ENCODE measurements at places on chromosomes 4 and X.

GRCh38 chrX:118222421-118222820 is 105.8 kb upstream of the KLHL13 start:
- no peak for DNase-seq

DNA sequence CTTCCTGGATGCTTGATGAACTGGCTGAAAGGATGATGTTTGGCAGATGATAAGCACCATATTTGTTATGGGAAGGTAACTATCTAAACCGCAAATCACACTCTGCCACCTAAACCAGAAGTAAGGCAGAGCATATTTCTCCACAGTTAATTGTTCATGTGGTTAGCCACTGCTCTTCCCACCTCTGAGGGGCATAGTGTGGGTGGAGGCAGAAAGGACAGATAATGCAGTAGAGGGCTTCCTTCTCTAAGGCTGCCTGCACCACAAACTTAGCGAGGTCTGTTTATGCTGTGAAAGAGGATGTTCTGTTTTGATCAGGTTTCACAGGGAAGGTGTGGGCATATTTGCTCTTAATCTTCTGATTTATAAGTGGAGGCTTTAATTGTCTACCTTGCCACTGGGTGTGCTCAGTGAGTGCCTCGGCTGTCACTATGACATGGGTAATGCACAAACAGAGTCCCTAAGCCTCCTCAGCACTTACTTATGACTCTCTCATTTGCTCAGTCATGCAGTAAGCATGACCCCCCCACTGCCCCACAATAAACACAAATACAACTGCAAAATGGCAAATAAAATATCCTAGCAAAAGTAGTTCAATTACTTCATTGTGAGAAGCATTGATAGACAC is 401.0 kb downstream of the TMA16 start:
- peak; percentile 42 for DNase-seq

GRCh38 chr4:39713691-39714090 is 15.8 kb downstream of the UBE2K start:
- no peak for DNase-seq

- peak; percentile 24 for DNase-seq
Measured at GRCh38 chrX:30308263-30309138, 689 bp downstream of the NR0B1 start.

DNA sequence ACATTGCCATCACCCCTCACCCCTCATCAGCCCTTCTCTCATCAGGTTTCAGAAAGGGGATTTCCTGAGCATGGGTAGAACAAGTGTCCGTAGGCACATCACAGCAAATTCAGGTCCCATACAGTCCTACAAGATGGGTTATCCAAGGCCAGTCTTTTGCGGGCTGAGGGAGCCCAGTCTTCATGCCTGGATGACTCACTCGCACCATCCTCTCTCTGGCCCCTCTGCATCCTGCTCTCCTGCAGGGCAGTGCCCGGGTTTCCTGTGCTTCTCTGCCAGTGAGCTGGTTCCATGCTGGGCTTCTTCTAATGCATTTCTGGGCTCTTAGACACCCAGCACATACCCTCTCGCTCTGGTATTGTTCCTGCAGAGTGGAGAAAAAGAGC is 7.3 kb upstream of the INTS6L start:
- DNase-seq: no peak

- DNase-seq: no peak
Measured at GRCh38 chr4:150297861-150298474, 219.7 kb downstream of the DCLK2 start.

Data from NCI-H524 treated with DMSO at 0.1 percent for 48 hours (cell line).